ENCODE measurements at places on chromosomes 1 and 21. TPM values are rescaled to one million over a fixed set of nuclear protein-coding genes. Genes with fewer than 3 reads are reported as not detected.

- no peaks in the 10 kb centered on the region for H3K4me1 ChIP-seq
- H3K36me3 ChIP-seq = no peaks in the 10 kb centered on the region
- DNase-seq = no peak
- H3K27ac ChIP-seq = no peak overlapping the region
Measured at GRCh38 chr1:110308247-110308646, 30.9 kb upstream of the RBM15 start.

DNA sequence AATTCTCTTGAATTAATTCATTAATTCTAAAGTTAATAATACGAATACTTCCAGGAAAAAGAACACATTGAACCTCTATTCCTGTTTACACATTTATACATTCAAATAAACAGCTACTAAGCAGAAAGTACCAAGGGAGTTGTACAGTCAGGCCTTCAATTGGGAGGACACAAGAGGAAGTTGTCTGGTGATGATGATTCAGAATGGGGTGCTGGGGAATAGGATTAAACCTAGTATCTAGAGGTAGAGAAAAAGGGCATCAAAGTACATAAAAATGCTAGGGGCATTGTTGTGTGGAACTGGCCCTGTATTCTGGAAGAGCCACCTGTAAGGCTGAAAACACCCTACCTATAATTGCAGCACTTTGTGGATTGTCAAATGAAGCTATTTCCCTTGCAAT, 71.7 kb upstream of the MROH9 start:
- H3K27ac ChIP-seq = no peak overlapping the region
- no peaks in the 10 kb centered on the region for H3K4me1 ChIP-seq
- no peaks in the 10 kb centered on the region for H3K27me3 ChIP-seq
- H3K36me3 ChIP-seq = no peaks in the 10 kb centered on the region
- no peak for DNase-seq
- no peak overlapping the region for H3K4me3 ChIP-seq

GRCh38 chr1:157773493-157774350, 3.2 kb downstream of the FCRL2 start:
- H3K4me1 ChIP-seq = peaks cover 7% of the 10 kb centered on the region
- H3K27me3 ChIP-seq = peaks cover 2% of the 10 kb centered on the region
- no peak overlapping the region for H3K27ac ChIP-seq
- no peak overlapping the region for H3K4me3 ChIP-seq

DNA sequence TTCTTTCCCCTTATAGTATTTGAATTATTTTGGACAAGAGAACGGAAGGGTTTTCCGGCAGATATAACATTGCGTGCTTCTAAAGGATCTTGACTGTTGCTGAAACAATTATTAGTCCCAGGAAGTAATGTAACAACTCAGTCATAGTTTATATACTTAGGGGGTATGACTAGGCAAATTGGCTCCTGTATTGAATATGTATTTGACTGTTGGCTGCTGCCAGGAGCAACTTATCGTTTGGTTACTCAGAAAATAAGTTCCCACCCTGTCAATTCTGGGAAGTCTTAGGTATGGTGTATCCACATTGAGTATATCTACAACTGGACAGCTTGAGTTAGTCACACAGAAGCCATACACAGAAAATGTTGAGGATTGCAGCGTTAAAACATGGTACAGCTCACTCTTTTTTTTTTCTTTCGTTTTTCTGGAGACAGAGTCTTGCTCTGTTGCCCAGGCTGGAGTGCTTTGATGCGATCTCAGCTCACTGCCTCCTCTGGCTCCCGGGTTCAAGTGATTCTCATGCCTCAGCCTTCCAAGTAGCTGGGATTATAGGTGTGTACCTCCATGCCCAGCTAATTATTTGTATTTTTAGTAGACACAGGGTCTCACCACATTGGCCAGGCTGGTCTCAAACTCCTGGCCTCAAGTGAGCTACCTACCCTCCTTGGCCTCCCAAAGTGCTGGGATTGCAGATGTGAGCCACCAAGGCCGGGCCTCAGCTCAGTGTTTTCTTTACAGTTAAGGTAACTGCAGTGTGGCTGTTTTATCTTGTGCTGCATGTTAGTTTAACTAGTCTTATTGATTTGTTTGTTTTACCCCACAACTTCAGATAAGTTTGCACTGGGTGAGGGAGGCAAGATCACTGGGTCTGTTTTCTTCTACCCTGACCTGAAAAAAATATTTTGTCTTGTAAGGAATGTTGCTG, 10.2 kb downstream of the SMAP2 start:
- DNase-seq = no peak
- peak overlapping the region; percentile 99 for H3K27ac ChIP-seq
- H3K36me3 ChIP-seq = peaks cover 49% of the 10 kb centered on the region
- H3K4me1 ChIP-seq = peaks cover 92% of the 10 kb centered on the region
- peak overlapping the region; percentile 78 for H3K4me3 ChIP-seq

DNA sequence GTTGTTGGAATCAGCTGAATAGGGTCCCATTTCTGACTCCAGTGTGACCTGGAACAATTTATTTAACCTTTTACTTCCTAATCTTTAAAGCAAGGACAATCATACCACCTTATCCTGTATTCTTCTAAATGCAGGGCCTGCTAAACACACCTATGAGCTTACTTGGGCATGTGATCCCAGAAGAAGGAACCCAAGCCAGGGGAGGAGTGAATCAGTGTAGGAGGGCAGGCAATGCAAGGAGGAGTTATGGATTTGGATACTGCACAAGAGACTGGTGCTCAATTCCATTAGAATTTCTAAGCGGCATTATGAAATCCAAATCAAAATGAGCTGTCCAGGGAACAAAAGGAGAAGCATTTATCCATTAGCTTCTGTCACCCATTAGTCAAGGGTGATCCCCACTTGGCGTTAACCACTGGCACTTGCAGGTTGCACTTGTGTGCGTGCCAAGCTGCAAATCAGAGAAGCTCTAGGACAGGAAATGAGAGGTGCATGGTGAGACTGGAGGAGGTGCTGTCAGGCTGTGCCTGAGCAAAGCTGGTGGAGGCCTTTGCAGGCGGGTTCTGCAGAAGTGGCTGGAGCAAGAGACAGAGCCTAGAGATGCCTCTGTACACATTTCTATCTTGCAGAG, 297.2 kb upstream of the PLXNA2 start:
- no peaks in the 10 kb centered on the region for H3K4me1 ChIP-seq
- DNase-seq = no peak
- H3K4me3 ChIP-seq = no peak overlapping the region
- no peaks in the 10 kb centered on the region for H3K27me3 ChIP-seq
- no peak overlapping the region for H3K27ac ChIP-seq

The NPHP4 gene
- 16.1 TPM for total RNA-seq

Data from activated CD4-positive, alpha-beta T cell treated with anti-CD3 and anti-CD28 coated beads, Interleukin-2, amount 10 ng/mL, durations not matched to agents 7 days and 5 days (primary cell).